Sigmoid colon (tissue), 7 donors: ENCODE measurements at places on chromosomes 5 and 9. TPM values are rescaled to one million over a fixed set of nuclear protein-coding genes. Genes with fewer than 3 reads are reported as not detected.
A peak's percentile ranks its signal among the peaks of the same experiment; 100 is the strongest.

- no peak overlapping the region for H3K27ac ChIP-seq
- no peaks in the 10 kb centered on the region for H3K4me1 ChIP-seq
- no peaks in the 10 kb centered on the region for H3K36me3 ChIP-seq
- DNase-seq: no peak
Measured at GRCh38 chr9:135163023-135163780, 75.7 kb downstream of the OLFM1 start.

- DNase-seq: no peak
- H3K4me1 ChIP-seq: peaks cover 6% of the 10 kb centered on the region
- no peak overlapping the region for H3K27ac ChIP-seq
- no peaks in the 10 kb centered on the region for H3K36me3 ChIP-seq
- H3K27me3 ChIP-seq: no peaks in the 10 kb centered on the region
Measured at GRCh38 chr9:15738011-15738410, 185.2 kb downstream of the CCDC171 start.

DNA sequence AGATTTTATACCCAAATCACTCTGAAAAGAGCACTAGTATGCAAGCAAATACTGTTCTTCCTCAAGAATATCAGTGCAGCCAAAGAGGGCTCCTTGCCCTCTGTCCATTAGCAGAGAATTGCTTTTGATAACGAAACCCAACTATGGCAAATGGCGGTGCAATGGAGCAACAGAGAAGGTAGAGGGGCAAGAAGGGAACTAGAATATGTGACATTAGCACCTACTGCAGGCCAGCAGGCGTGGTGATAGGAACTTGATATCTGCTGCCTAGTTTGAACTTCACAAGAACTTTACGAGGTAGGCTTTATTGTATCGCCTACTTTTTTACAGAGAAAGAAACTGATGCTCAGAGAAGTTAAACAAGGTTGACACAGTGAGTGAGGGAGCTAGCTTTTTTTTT, 66.1 kb downstream of the APBA1 start:
- H3K4me3 ChIP-seq: no peak overlapping the region
- DNase-seq: no peak
- no peaks in the 10 kb centered on the region for H3K27me3 ChIP-seq
- no peaks in the 10 kb centered on the region for H3K4me1 ChIP-seq
- no peaks in the 10 kb centered on the region for H3K36me3 ChIP-seq

DNA sequence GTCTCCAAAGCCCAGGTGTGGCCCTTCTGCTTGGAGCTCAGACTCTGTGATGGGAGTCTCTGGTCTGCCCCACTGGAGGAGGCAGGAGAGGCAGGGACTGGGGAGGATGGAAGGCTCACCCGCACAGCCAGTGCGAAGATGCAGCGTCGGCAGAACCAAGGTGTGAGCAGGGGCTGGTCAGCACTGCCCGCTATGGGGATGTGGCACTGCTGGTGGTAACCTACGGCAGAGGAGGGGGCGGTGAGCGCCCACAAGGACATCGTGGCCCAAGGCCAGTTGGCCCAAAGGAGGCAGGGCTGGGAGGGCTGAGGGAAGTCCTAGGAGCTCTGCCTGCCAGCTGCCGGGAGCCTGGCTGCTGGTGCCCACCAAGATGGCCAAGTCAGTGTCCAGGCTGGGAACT, 7.3 kb downstream of the PHF19 start:
- no peaks in the 10 kb centered on the region for H3K36me3 ChIP-seq
- H3K4me3 ChIP-seq: no peak overlapping the region
- DNase-seq: no peak
- H3K27me3 ChIP-seq: no peaks in the 10 kb centered on the region

GRCh38 chr5:73619606-73620333, 6.2 kb upstream of the ARHGEF28 start:
- no peaks in the 10 kb centered on the region for H3K4me1 ChIP-seq
- no peaks in the 10 kb centered on the region for H3K36me3 ChIP-seq
- no peak overlapping the region for H3K27ac ChIP-seq
- H3K4me3 ChIP-seq: no peak overlapping the region
- H3K27me3 ChIP-seq: no peaks in the 10 kb centered on the region
- DNase-seq: no peak

GRCh38 chr9:86794391-86795046, 152.8 kb downstream of the GAS1 start:
- no peak overlapping the region for H3K4me3 ChIP-seq
- no peaks in the 10 kb centered on the region for H3K36me3 ChIP-seq
- no peak for DNase-seq
- peak overlapping the region; percentile 56 for H3K27ac ChIP-seq
- H3K27me3 ChIP-seq: no peaks in the 10 kb centered on the region

GRCh38 chr9:29348999-29349398, 1775.7 kb upstream of the C9orf72 start:
- H3K27ac ChIP-seq: no peak overlapping the region
- no peaks in the 10 kb centered on the region for H3K27me3 ChIP-seq
- no peaks in the 10 kb centered on the region for H3K4me1 ChIP-seq
- H3K4me3 ChIP-seq: no peak overlapping the region
- no peaks in the 10 kb centered on the region for H3K36me3 ChIP-seq

Gene FAM240B
- total RNA-seq: not detected

Gene RNF20
- total RNA-seq: 27.4 TPM

Gene OR13C9
- total RNA-seq: not detected
